ENCODE measurements at places on chromosomes 13 and 19.
A peak's percentile ranks its signal among the peaks of the same experiment; 100 is the strongest.

- no peak for DNase-seq
Measured at GRCh38 chr19:55986487-55986886, at the start of gene NLRP5. NLRP5 (plus strand) TSS chr19:55986775.

- no peak for DNase-seq
Measured at GRCh38 chr19:367963-368629, 23.5 kb upstream of the MIER2 start.

DNA sequence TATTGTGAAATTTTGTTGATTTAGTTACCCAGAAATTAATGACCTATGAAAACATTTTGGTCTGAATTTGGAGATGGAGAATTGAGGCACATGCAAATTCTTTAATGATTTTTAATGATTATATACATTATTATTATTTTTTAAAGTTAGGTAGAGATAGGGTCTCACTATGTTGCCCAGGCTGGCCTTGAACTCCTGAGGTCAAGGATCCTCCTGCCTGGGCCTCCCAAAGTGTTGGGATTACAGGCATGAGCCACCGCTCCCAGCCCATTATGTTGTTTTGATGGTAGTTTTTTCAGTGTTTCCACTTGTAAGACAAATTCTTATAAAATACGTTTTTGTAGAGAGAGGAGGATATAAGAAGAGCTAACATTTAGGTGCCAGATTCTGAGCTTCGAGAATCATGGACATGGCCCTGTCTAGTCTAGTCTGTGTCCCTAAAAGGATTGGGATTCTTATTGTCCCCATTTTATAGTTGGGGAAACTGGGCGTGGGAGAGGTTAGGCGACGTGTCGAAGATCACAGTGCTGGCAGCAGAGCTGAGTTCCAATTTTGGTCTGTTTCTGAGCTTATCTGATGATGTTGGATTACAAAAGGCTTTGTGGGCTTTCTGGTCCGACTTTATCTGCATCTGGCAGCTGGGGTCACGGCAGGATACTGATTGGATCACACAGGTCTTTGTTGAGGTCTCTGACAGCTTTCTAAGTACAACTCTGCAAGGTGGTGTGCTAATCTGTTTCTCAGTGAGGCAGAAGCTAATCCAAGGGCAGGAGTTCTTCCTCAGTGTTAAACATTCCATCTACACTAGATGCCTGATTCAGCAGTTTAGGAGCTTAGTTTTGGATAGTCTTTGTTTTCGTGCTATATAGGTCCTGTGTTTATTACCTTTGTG, 7.5 kb upstream of the WDR88 start:
- DNase-seq: no peak

GRCh38 chr13:80871481-80871880, 530.6 kb upstream of the SPRY2 start:
- no peak for DNase-seq

DNA sequence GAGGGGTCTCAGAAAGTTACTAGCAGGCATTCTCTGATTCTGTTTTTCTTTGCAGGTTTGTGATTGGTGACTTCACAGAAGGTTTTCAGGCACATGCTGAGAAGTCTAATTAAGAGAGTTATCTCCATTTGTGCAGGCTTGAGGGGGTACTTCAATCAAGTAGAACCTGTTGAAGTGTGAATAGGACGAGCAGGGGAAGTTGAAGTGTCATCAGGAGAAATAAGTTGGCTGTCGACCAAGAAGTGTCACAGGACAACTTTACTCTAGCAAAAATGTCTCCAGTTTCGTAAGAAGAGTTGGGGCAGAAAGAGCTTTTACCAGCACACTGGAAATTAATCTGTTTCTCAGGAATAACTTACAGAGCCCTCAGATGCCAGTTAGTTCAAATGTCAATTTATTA, 576.5 kb upstream of the SLITRK5 start:
- DNase-seq: no peak

DNA sequence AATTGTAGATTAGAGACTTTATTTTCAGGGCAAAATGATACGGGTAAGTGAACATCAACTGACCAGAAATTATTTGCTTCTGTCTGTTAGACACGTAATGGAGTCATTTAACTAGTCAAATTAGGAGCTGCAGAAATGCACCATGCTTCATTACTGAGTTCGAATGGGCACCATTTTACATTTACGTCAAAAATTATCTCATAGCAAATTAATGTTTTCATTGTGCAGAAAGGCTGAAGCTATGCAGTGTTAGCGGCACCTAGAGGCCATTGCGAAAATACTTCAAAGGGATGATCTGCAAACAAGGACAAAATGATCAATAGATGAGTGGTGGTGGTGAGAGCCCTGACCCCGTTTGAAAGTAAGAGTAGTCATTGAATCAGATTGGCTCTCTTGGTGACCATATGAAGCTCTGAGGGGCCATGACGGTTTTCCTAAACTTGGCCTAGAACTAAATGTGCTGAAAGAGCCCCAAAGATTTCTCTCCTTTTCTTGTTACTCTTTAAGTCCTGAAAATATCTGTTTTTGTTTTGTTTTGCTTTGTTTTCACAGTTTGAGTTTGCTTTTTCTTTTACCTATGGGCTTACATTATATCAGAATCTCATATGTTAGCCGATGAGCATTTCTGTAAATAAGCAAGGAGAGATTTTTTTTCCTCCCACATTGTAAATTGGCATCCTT, 277.9 kb downstream of the ZNF536 start:
- DNase-seq: no peak

GRCh38 chr19:6210721-6211600, 68.8 kb downstream of the MLLT1 start:
- DNase-seq: no peak

- DNase-seq: no peak
Measured at GRCh38 chr13:102704238-102705058, 9.6 kb upstream of the METTL21C start.

DNA sequence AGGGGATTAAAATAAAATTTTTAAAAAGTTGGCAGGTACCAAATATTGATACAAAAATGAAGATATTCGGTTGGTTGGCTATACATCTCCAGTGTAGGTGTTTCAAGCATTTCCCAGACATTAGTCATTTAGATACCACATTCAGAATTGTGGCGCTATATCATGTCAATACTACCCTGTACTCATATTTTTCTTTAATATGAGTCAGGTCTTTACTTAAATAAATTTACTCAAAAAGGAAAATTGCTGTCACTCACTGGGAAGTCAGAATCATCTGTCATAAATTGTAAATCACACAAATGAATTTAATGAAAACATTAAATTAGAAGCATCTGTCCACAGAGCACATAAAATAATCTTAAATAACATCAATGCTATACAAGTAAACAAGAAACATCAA, 134.2 kb downstream of the TSHZ3 start:
- DNase-seq: no peak

GRCh38 chr13:114135731-114136171, 3.3 kb upstream of the RASA3 start:
- no peak for DNase-seq

- no peak for DNase-seq
Measured at GRCh38 chr13:94346261-94347019, 133.0 kb downstream of the DCT start.

DNA sequence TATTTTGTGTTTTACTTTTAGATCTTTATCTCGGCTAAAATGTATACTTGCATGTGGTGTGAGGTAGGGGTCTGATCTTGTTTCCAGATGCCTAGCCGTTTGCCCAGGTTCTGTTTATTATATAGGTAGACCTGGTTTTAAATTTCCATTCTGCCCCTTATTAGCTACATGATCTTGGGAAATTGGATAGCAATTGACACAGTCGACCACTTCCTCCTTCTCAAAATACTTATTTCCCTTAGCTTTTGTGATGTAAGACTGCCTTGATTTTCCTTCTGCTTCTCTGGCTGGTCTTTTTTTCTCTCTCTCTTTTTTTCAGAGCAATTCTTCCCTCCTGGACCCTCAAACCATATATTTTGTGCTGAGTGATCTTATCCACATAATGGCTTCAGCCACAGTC, 3.0 kb upstream of the PGLYRP1 start:
- no peak for DNase-seq

GRCh38 chr13:110949116-110949515, 34.2 kb upstream of the ANKRD10 start:
- DNase-seq: no peak

GRCh38 chr13:37379841-37380240, 218.7 kb downstream of the POSTN start:
- no peak for DNase-seq

GRCh38 chr19:49749771-49750170, 13.3 kb downstream of the TSKS start:
- DNase-seq: no peak

GRCh38 chr13:102300379-102300778, 101.5 kb downstream of the FGF14 start:
- no peak for DNase-seq

GRCh38 chr19:35127871-35128270, 7.0 kb downstream of the LGI4 start:
- no peak for DNase-seq

DNA sequence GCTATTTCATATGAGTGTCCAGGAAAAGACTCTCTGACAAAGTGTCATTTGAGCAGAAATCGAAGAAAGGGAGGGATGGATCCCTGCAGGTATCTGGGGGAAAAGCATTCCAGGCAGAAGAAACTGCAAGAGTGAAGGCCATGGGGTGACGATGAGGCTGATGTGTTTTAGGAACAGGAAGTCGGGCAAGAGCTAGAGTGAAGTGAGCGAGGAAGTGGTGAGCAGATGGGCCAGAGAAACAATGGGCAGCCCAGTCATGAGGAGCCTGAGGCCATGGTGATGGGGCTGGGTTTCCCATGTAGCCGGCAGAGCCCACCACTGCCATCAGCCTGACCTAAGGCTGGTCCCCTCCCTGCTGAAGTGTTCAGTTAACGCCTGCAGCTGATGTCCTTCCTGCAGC, 150.2 kb downstream of the TNFSF13B start:
- DNase-seq: no peak

GRCh38 chr13:101829484-101829883, 377.0 kb downstream of the ITGBL1 start:
- no peak for DNase-seq

- DNase-seq: no peak
Measured at GRCh38 chr13:35592457-35592856, 116.0 kb upstream of the MAB21L1 start.

DNA sequence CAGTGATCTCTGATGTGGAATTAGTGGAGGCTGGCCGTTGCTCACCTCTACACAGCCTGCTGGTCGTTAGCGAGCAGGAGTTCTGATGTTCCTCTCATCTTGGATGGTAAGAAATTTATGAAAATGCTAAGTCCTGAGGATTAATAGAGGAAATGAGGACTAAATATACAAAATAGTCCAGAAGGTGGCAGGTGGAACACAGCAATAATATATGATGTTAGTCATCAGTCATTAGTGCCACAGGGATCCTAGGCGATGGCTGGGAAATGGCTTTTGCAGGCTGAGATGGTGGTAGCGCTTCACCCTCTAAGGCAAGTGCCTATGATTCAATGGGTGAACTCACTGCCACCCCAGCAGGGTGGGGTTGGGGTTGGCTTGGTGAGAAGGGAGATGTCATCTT, 338.6 kb upstream of the TMTC4 start:
- no peak for DNase-seq

DNA sequence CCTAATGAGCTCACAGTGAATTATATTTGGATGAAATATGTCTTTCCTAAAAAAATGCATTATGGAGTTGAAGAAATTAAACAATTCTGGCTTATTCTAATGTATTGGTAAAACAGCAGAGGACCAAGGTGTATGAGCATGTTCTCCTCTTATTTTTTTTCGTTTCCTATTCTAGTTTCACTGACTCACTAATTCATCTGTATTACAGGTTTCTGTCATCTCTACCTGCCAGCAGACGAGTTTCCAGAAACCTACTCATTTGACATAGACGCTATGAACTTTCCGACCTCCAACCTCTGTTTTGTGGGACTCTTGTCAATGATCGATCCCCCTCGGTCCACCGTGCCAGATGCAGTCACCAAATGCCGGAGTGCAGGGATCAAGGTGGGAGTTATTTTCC, 20.3 kb downstream of the ATP12A start:
- no peak for DNase-seq

GRCh38 chr13:42312817-42313431, 41.0 kb downstream of the AKAP11 start:
- DNase-seq: no peak

DNA sequence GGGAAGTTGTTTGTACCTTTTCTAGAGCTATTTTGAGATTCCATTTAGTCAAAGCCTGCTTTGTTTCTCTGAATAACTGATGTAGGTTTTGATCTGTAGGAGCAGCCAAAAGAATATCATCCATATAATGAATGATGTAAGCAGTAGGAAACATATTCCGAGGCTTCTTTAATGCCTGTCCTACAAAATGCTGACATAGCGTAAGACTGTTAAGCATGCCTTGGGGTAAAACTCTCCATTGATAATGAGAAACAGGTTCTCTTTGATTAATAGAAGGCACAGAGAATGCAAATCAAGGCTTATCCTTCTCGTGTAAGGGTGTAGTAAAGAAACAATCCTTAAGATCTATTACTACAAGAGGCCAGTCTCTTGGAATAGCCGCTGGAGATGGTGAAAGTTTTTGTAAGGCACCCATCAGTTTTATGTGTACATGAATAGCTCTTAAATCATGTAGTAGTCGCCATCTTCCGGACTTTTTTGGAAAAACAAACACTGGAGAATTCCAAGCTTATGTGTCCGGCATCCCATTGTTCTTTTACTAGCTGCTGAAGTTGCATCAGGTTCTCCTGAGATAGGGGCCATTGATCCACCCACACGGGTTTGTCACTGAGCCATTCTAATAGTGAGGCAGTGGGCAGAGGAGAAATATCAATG, 13.5 kb downstream of the FPR3 start:
- no peak for DNase-seq

GRCh38 chr13:44045180-44045562, 165.5 kb downstream of the LACC1 start:
- no peak for DNase-seq

DNA sequence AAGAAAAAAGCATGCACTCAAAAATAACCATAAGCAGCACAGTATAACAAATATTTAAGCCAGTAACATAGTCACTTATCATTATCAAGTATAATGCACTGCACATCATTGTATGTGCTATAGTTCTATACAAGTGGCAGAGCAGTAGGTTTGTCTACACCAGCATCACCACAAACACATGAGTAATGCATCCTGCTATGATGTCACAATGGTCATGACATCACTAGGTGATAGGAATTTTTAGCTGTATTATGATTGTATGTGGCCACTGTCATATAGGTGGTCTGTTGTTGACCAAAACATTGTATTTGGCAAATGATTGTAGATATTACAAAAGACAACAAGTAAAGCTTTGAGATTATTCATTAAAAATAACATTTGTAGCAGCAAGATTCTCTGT, 860.7 kb upstream of the GPC6 start:
- no peak for DNase-seq

- DNase-seq: peak; percentile 26
Measured at GRCh38 chr13:98150832-98151479, 8.1 kb downstream of the FARP1 start.

- DNase-seq: no peak
Measured at GRCh38 chr19:17327654-17328516, 6.8 kb downstream of the ANO8 start.
